ENCODE measurements at places on chromosomes 12 and 14.

DNA sequence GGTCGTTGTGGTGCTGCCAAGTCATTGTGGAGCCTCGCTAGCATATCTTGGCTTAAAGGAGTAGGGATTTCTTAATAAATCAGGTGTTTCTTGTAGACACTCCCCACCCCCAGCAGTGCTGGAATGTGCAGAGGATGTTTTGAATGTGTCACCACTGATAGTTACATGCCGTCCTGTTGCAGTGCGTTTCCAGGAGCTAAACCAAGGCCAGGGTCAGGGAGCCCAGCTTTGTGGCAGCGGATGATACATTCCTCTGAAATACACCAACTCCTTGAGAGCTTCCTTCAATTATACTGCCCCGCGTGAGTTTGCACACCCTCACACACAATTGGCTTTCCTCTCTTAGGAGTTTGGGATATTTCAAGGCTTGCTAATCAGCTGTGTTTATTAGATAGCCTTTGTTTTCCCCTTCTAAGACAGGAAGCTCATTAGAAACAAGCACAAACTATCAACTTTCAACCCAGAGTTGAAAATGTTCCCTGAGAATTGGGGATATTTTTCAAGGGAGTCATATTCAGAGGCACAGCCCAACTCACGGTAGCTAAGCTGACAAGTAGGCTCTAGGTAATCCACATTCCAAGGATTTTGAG is 154.9 kb downstream of the C12orf75 start:
- DNase-seq: no peak

- no peak for DNase-seq
Measured at GRCh38 chr12:123049398-123050240, 69.1 kb downstream of the ARL6IP4 start.

GRCh38 chr12:101891462-101891971 is 14.1 kb downstream of the DRAM1 start:
- no peak for DNase-seq

- no peak for DNase-seq
Measured at GRCh38 chr14:68243450-68244010, 424.0 kb downstream of the RAD51B start.

- DNase-seq: no peak
Measured at GRCh38 chr14:90900476-90901083, 84.3 kb upstream of the TTC7B start.

Data from activated CD4-positive, alpha-beta T cell treated with anti-CD3 and anti-CD28 coated beads, Interleukin-2, Interleukin-4, amounts not matched to agents 100 ng/mL and 50 ng/mL, durations not matched to agents 16 hours and 8 hours (primary cell).